ENCODE measurements at places on chromosomes 2 and 18. TPM values are rescaled to one million over a fixed set of nuclear protein-coding genes. Genes with fewer than 3 reads are reported as not detected.

ACMSD gene
- total RNA-seq = not detected

ALKAL2 gene
- total RNA-seq = 0.48 TPM

SCN7A gene
- 0.11 TPM for total RNA-seq

RAB27B gene
- total RNA-seq = 0.24 TPM

GALNT5 gene
- 0.17 TPM for total RNA-seq

TCF7L1 gene
- total RNA-seq = 117 TPM

GRCh38 chr2:240300840-240301239 is 134.6 kb upstream of the GPC1 start:
- H3K4me1 ChIP-seq = no peaks in the 10 kb centered on the region
- H3K4me3 ChIP-seq = no peak overlapping the region
- H3K27me3 ChIP-seq = no peaks in the 10 kb centered on the region
- no peaks in the 10 kb centered on the region for H3K36me3 ChIP-seq
- no peak overlapping the region for H3K27ac ChIP-seq
- no peak for DNase-seq

- H3K27ac ChIP-seq = no peak overlapping the region
- DNase-seq = no peak
- H3K4me1 ChIP-seq = no peaks in the 10 kb centered on the region
- H3K36me3 ChIP-seq = peaks cover 2% of the 10 kb centered on the region
- H3K27me3 ChIP-seq = no peaks in the 10 kb centered on the region
Observed at GRCh38 chr2:189658306-189659212, 2.7 kb upstream of the ASNSD1 start.

- no peak for DNase-seq
Observed at GRCh38 chr18:79405781-79406575, 10.2 kb downstream of the NFATC1 start.

DNA sequence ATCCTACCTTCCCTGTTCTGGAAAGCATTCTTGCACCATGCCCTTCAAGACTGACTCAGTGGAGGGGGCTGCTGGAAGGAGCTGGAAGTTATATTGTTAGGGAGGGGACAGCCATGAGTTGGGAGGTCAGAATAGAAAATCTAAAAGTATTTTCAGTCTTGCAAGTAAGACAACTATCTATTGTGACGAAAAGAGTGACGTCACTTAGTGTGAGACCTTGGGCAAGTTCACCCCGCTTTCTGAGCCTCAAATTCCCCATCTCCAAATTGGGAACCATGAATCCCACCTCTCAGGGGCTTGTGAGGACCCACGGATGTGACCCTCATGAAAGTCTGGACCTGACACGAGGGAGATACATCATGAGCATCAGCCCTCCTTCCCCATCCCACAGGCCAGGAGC is 46.5 kb downstream of the FOSL2 start:
- H3K27me3 ChIP-seq = no peaks in the 10 kb centered on the region
- no peaks in the 10 kb centered on the region for H3K4me1 ChIP-seq
- no peak overlapping the region for H3K4me3 ChIP-seq
- H3K36me3 ChIP-seq = no peaks in the 10 kb centered on the region

DNA sequence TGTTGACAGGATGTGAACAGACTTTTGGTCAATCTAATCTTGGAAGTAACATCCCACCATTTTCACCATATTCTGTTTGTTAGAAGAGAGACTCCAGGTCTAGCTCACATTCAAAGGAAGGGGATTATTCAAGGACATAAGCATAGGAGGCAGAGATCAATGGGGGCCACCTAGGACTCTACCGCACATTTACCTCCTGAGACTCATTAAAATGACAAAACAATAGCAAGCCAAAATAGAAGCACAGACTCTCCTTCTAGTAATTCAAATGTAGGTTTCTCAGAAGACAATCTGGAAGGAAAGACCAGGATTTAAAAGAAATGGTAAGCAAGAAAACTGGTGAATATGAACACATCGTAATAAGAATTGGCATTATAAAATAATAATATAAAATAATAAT is 156.4 kb upstream of the KYNU start:
- no peak overlapping the region for H3K4me3 ChIP-seq
- no peaks in the 10 kb centered on the region for H3K27me3 ChIP-seq
- no peak for DNase-seq
- no peak overlapping the region for H3K27ac ChIP-seq
- peaks cover 2% of the 10 kb centered on the region for H3K4me1 ChIP-seq

GRCh38 chr2:79627237-79627636 is 114.4 kb downstream of the CTNNA2 start:
- H3K4me1 ChIP-seq = no peaks in the 10 kb centered on the region
- DNase-seq = no peak
- no peaks in the 10 kb centered on the region for H3K36me3 ChIP-seq
- H3K27me3 ChIP-seq = no peaks in the 10 kb centered on the region
- no peak overlapping the region for H3K27ac ChIP-seq
- H3K4me3 ChIP-seq = no peak overlapping the region

All from H9 (cell line).